ENCODE measurements at places on chromosomes 16 and 17. TPM values are rescaled to one million over a fixed set of nuclear protein-coding genes. Genes with fewer than 3 reads are reported as not detected.

The PRR35 gene
- not detected for total RNA-seq

The ICAM2 gene
- 4.4 TPM for total RNA-seq

The HCRT gene
- not detected for total RNA-seq

The MRPL28 gene
- 103 TPM for total RNA-seq

The MRPL27 gene
- total RNA-seq: 48.6 TPM

The KRT33B gene
- total RNA-seq: not detected

The TNP2 gene
- total RNA-seq: not detected

The CACNA1G gene
- not detected for total RNA-seq

The CCL13 gene
- total RNA-seq: not detected

The TBX21 gene
- not detected for total RNA-seq

Measured in Karpas-422 (cell line).